T-cell (primary cell): ENCODE measurements at places on chromosomes 2 and 18.

- no peak for DNase-seq
These were observed 14.6 kb upstream of the KIDINS220 start for GRCh38 chr2:8851811-8852560.

- DNase-seq = no peak
These were observed 117.6 kb downstream of the METTL8 start for GRCh38 chr2:171316220-171316619.

DNA sequence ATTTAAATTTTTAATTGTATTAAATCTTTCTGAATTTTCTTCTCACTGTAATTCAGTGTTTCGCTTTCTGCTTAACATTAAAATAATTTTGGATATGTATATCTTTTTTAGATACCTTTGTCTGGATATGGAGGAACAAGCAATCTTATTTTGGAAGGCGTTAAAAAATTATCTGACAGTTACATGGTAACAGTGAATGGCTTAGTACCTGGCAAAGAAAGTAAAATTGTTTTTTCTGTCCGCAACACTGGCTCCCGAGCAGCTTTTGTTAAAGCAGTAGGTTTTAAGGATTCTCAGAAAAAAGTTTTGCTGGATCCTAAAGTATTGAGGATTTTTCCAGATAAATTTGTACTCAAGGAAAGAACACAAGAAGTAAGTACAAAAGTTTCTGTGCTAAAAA lies 95.7 kb downstream of the CEP192 start:
- no peak for DNase-seq

- no peak for DNase-seq
These were observed 227.0 kb upstream of the SMAD7 start for GRCh38 chr18:49177812-49178211.

DNA sequence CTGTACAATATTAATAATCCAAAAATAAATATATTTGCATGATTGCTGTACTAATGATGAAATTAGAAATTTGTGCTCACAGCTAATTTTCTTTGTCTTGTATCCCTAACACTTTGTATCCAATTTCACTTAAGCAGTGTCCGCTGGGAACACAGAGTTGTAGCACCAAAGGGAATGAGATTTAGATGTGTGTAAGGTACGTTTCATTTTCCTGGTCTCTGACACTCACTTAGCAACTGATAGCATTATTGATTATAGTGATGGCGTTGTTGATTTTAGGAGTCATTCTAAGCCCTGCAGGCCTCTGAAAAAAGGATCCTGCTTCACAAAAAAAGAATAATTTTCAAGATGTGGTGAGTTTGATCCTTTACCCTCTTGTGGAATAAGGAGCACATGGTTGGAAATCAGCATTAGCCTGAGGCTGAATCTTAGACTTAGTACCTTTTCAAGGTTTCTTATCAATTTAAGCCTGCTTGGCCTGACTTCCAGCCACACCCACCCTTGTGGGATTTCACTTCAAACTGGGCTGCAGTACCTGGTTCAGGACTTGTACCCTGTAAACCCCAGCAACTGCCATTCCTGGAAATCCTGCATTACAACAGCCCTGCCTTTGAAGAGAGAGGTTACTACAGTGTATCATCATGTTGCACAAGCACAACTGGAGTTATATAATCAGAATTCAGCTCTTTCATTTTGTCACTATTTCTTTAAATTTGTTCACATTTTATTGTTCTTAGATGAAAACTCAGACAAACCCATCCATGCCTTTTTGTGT lies 116.2 kb downstream of the RND3 start:
- no peak for DNase-seq

GRCh38 chr2:211741966-211742365 lies 796.6 kb downstream of the ERBB4 start:
- no peak for DNase-seq

- DNase-seq = no peak
These were observed 112.5 kb downstream of the LPIN1 start for GRCh38 chr2:11858883-11859282.

GRCh38 chr2:216909541-216910210 lies 49.8 kb upstream of the TNP1 start:
- DNase-seq = no peak

DNA sequence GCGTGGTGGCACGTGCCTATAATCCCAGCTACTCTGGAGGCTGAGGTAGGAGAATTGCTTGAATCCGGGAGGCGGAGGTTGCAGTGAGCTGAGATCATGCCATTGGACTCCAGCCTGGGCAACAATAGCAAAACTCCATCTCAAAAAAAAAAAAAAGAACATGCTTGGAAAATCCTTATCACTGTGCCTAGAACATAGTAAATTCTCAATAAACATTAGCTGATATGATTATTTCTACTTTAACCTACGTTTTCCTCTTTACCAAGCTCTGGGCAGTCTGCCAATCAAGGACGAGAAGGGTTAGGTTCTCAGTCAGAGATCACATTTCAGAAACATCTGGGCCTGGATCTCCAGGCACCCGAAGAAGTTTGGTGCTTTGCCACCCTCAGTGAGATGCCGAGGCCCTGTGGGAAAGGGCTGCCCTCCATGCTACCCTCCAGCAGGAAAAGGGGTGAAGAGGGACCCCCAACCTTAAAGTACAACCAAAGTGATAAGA lies 107.7 kb downstream of the BCL11A start:
- DNase-seq = no peak

DNA sequence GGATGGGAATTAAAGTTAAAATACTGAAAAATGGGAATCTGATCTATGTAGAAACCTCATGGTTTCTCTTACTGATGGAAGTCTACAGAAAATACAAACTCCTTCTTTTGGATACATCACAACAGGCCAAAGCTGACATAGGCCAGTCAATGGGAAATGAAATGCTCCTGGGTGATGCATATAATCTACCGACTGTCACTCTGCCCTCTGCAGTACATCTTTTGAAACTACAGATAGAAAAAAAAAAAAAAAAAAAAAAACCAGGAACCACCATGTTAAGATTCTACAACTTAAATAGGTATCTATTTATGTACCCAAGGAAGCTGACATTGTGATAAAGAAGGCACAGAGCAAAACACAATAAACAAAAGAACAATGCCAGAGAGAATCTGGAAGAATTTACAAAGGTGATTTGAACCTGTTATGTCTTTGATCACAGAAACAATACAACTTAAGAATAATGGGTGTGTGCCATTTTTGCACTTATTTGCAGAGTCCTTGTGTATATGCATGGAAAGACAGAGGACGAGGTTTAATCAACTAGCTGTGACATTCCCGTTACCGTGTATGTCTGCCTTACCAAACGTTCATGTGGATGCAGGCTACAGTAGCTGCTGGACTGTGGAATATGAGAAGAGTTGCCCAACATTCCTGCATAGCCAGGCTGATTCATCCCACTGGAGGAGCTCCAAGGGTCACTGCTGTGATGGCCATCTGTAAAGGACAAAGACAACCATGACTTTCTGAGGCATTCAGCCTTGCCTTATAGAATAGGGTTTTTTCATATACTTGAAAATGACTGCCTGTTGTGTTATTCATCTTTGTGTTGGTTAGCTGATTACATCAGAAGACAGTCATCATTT lies 312.7 kb downstream of the TCF4 start:
- DNase-seq = no peak

DNA sequence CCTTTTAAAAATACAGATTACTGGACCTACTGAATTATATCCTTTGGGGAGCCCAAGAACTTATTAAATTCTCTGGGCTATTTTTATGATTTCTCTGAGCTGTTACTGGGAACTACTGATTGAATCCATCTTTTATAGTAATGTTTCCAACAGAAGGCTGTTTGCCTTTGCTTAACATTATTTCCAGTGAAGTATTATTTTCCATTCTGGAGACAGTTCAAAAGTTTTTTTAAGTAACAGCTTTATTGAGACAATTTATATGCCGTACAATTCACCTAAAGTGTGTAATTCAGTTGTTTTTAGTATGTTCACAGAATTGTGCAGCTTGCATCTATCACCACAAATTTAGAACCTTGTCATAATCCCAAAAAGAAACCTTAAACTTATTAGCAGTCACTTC lies 100.6 kb downstream of the BABAM2 start:
- no peak for DNase-seq

- DNase-seq = no peak
These were observed 5.8 kb downstream of the DLX2 start for GRCh38 chr2:172096626-172097547.

DNA sequence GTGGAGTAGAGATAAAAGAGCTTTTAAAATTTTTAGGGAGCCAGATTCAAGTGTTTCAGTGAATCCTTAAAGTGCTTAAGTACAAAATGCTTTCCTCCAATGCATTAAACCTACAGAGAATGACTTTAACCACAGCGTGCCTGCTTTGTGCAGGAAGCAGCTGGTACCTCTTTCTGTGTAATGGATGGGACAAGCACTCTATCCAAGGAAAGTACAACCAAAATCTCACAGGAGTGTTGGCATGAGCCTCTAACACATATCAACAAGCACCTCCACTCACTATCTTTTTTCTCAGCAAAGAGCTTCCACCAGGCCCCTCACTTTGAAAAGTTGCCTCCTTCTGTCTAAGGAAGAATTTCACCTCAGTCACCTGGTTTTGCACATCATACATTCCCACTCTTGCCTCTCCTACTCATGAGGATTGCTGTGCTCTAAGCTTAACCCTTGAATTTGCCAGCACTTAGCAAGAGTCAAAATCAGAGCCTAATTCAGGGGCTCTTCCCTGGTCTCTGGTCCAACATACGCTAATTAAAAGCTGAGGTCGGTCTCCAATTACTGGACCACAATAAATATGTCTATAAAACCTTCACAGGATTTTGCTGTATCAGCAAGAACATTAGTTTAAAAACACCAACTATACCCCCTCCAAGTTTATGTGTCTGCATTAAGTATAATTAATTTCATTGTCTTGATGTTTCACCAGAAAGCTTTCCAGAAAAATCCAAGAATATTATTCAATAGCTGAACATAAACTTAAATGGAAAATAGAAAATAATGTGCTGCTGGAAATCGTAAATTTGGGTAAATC lies 68.9 kb downstream of the ZNF521 start:
- DNase-seq = no peak

GRCh38 chr2:3617198-3617890 lies 22.4 kb downstream of the COLEC11 start:
- no peak for DNase-seq

- DNase-seq = no peak
These were observed 33.4 kb downstream of the FBXO36 start for GRCh38 chr2:229955663-229956062.

GRCh38 chr18:74540652-74541421 lies 6.5 kb downstream of the CNDP1 start:
- DNase-seq = no peak

DNA sequence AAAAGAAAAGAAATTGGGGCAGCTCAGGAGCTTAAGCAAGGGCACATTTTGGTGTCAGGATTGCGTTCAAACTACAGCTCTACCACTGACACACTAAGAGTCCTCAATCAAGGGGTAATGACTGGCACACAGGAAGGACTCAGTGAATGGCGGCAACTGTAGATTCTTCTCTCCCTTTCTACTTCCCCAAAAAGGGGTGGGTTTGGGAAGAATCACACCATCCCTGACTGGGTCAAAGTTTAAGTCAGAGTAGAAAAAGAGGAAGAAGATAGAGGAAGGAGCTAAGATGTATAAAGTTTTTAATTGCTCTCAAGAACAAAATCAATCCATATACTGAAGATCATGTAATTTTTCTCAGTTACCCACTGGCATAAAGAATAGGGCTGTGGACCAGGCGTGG lies 2.6 kb downstream of the NLRC4 start:
- no peak for DNase-seq

GRCh38 chr2:56167616-56168562 lies 15.9 kb upstream of the CCDC85A start:
- no peak for DNase-seq

GRCh38 chr2:238650536-238650935 lies 197.3 kb upstream of the TWIST2 start:
- DNase-seq = no peak

- DNase-seq = no peak
These were observed 21.8 kb downstream of the DOK1 start for GRCh38 chr2:74576211-74576862.

GRCh38 chr2:12764849-12765605 lies 48.3 kb downstream of the TRIB2 start:
- no peak for DNase-seq

GRCh38 chr2:223048519-223048918 lies 3.5 kb upstream of the KCNE4 start:
- no peak for DNase-seq

- DNase-seq = no peak
These were observed 803.1 kb upstream of the RAB6C start for GRCh38 chr2:129176375-129176774.

- DNase-seq = no peak
These were observed 145.1 kb downstream of the MBD5 start for GRCh38 chr2:148165975-148166374.

GRCh38 chr2:206464597-206464996 lies 21.3 kb downstream of the ADAM23 start:
- DNase-seq = no peak

DNA sequence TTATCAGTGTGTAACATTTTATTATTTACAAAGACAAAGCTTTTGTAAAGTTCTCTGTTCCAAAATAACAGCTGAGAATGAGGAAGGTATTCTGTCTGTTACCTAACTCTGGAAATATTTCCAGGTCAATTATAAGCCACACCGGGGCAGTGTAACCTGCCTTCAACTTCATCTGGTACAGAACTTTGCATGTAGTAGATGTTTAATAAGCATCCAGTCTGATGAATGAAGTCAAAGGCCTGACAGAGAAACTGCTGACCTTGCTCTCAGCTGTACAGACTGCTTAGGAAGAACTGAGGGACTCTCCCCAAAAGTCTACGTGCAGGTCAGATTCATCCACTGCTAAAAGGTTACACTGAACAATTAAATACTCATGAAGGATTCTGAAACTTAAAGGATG lies 43.3 kb downstream of the WDFY1 start:
- DNase-seq = no peak

DNA sequence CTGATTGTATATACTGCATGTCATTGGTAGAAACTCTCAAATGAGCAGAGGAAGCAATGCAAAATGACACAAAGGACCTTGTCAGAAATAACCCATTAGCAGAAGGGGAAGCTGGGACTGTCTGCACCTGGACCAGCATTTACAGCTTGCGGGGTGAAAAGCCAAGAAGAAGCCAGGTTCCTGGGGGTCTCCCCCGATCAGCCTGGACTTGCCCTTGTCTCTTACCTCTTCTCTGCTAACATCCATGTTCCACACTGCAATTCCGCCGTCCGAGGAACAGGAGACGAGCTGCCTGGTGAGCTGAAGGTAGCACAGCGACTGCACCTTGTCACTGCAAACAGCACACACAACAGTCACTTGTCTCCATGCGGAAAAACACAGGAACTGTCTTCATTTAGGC lies 51.1 kb downstream of the WDFY1 start:
- no peak for DNase-seq

- DNase-seq = no peak
These were observed 444.4 kb downstream of the NCKAP5 start for GRCh38 chr2:133123904-133124303.
